ENCODE measurements at places on chromosomes 1 and 21.

GRCh38 chr21:39648879-39649278, 36.1 kb downstream of the B3GALT5 start:
- no peak for DNase-seq

DNA sequence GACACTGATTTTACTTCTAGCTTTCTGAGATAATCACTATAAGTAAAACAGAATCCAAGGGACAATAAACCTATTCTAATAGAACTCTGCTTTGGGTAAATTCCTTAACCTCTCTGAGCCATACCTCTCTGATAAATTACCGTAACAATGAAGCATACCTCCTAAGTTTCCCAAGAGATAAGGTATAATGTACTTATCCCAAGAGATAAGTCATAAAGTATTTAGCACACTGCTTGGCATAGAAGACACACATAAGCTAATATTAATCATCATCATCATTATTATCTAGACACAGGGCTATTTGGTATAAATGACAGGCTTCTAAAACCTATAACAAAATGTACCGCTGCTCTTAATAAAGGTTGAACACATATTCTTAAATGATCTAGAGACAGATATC, 16.2 kb downstream of the SSX2IP start:
- DNase-seq, result no peak

DNA sequence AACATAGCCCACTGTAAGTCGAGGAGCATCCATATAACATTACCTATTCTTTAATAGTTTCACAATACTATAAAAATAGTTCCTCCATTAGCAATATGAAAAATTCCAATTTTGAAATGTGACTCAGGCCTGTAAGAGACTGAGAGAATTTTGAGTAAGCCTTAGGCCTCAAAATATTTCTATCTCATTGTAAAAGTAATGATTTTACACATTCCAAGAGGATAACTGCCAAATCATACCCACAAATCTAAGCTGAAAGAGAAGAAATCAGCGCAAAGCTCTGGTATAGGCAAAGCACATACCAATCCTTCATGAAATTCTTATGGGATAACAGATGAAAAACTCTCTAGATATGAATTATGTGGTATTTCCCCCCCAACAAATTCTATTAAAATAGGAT, 144.1 kb downstream of the CDC42BPA start:
- DNase-seq, result no peak

DNA sequence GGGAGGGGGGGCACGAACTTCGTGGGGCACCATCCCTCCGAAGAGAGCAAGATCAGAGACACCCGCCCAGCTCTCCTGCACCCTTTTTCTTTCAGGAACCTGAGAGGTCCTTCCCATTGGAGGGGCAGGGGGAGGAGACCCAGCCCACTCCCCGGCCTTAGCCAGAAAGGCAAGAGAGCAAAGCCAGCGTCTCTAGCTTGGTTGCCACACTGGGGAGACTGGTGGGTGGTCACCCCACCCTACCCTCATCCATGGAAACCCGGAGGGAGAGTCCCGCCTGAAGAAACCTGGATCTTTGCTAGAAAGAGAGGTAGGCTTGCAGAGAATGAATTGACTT, 246 bp downstream of the ATP2B4 start:
- DNase-seq, result no peak

DNA sequence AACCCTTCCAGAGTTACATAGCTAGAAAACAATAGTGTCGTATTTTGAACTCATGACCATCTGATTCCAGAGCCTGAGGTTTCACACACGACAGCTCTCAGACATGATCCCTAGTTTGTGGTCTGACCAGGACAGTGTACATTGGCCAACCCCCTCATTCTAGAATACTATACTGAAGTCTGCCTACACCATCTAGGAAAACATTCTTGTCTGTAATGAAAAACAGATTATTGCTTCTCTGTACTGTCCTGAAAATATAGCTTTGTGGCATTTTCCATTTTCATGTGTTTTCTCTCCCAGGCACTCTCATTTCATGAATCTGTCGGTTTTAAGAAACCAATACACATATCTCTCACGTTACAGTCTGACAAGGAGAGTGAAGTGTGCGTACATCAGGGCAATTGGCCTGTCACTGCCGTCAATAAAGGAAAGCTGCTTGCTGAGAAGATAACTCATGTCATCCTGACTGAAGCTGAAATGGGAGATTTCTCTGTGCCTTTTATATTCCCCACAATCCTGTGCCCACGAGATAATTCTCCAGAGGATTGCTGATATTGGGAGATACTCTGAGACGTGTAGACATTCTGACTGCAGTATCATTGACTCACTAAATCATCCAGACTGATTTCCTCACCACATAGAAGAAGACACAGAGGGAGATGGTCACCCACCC, 585.6 kb downstream of the PLPP3 start:
- DNase-seq, result no peak

GRCh38 chr1:206971029-206971655, 882 bp upstream of the FCAMR start:
- DNase-seq, result no peak
